M059J (cell line): ENCODE measurements at places on chromosomes 7 and 10. TPM values are rescaled to one million over a fixed set of nuclear protein-coding genes. Genes with fewer than 3 reads are reported as not detected.
A peak's percentile ranks its signal among the peaks of the same experiment; 100 is the strongest.

GRCh38 chr7:117090791-117091190 lies 137.5 kb downstream of the ST7 start:
- DNase-seq: peak; percentile 16

DNA sequence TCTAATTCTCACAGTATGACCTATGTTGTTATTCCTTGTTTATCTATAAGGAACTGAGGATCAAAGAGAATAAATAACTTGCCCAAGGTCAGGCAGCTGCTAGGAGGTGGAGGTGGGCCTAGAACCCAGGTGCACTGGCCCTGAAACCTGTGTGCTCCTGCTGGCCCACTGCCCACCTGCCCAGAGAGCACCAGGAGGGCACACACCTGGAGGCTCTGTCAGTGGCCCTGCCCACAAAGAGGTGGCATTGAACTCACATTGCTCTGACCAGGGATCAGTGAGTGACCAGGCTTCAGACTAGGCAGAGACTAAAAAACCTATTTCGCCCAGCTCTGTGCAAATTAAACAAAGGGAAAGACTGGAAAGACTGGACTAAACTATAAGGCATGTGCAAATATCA lies 210.6 kb downstream of the TNS3 start:
- DNase-seq: no peak

Gene ATG9B
- total RNA-seq: not detected in 2 replicates

GRCh38 chr7:108770981-108771745 lies 201.5 kb downstream of the DNAJB9 start:
- DNase-seq: no peak

- DNase-seq: peak; percentile 70
Observed at GRCh38 chr7:36653008-36653662, 71.2 kb downstream of the AOAH start.

- DNase-seq: no peak
Observed at GRCh38 chr10:60803433-60803832, 25.2 kb downstream of the CDK1 start.

GRCh38 chr7:39645482-39646407 lies 22.4 kb downstream of the RALA start:
- no peak for DNase-seq

DNA sequence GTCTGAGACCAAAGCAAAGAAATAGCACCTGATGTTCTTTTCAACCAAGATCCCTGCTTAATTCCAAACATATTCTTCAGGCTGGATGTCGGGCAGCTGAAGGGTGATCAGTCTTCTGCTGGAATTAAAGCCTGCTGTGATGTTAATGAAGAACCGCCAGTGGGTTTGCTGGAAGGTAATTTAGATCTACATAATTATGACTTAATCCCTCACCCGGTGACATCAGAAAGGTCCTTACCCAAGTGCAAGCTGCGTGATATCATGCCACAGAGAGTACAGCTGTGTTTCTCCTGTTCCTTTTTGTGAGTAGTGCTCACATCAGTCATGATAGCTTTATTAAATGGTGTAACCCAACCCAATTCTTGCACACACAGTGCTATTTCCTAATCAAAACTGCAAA lies 29.1 kb upstream of the LRGUK start:
- no peak for DNase-seq
